CD14-positive monocyte (primary cell): ENCODE measurements at places on chromosomes 7 and 10. TPM values are rescaled to one million over a fixed set of nuclear protein-coding genes. Genes with fewer than 3 reads are reported as not detected.
A peak's percentile ranks its signal among the peaks of the same experiment; 100 is the strongest.

DNA sequence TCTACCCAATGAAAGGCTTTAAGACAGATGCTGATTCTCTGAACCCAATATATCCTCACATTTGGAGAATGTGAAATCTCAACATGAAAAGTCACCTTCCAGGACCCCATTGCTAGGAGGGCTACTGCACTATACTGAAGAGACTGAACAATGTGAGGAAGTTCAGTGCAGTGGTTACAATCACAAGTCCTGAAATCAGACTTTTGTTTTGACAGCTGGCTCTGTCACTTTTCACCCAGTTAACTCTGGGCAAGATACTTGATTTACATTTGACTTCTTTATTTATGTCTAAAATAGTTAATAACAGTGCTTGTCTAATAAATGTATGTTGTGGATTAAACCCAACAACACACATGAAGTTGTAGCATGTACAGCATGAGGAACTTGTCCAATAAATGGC, 14.8 kb upstream of the VWDE start:
- H3K27me3 ChIP-seq: no peaks in the 10 kb centered on the region
- no peak overlapping the region for H3K4me3 ChIP-seq
- no peaks in the 10 kb centered on the region for H3K36me3 ChIP-seq
- no peaks in the 10 kb centered on the region for H3K4me1 ChIP-seq
- DNase-seq: no peak

- H3K4me3 ChIP-seq: no peak overlapping the region
- H3K4me1 ChIP-seq: no peaks in the 10 kb centered on the region
- H3K27me3 ChIP-seq: no peaks in the 10 kb centered on the region
Observed at GRCh38 chr7:101964680-101965452, 147.4 kb downstream of the CUX1 start.

- H3K4me1 ChIP-seq: peaks cover 57% of the 10 kb centered on the region
- H3K27me3 ChIP-seq: peaks cover 31% of the 10 kb centered on the region
- H3K36me3 ChIP-seq: no peaks in the 10 kb centered on the region
- H3K27ac ChIP-seq: no peak overlapping the region
- DNase-seq: no peak
Observed at GRCh38 chr10:103854265-103854685, 1.1 kb downstream of the SH3PXD2A start.

DNA sequence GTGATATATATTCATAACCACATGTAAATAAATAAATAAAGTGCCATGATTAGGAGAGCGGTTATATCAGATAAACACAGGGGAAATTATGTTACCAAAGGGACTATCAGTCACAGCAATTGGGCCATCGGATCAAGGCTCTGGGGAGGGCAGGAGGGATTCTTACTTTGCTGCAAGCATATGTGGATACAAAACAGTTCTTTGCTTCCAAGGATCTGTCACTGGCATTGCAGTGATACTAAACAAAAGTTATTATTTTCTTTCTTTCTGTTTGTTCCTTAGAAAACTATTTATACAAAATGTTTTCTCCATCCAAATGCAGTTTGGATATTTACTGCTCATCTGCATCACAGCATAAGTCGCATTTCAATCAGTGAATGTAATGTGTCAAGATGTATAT, 188.4 kb upstream of the MGMT start:
- no peak overlapping the region for H3K4me3 ChIP-seq
- no peak overlapping the region for H3K27ac ChIP-seq
- no peaks in the 10 kb centered on the region for H3K4me1 ChIP-seq
- H3K27me3 ChIP-seq: no peaks in the 10 kb centered on the region

DNA sequence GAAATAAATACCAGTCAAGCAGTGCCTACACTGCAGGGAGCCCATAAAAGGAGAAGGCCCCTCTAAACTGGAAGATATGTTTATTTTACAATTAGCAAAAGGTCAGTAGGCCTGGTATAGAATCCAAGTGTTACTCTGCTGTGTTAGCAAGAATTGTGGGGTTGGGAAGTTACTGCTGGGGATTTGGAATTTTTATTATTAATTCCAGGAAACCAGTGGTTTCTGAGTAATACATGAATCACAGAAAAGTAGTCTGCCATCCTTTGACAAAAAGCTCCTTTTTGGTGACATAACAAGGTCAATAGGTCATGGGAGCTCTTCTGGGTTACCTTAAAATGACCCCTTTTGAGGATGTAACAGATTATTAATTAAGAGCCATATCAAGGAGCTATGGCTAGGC, 67.4 kb downstream of the ZNF92 start:
- no peak for DNase-seq
- H3K36me3 ChIP-seq: no peaks in the 10 kb centered on the region
- H3K4me1 ChIP-seq: no peaks in the 10 kb centered on the region
- H3K4me3 ChIP-seq: no peak overlapping the region

DNA sequence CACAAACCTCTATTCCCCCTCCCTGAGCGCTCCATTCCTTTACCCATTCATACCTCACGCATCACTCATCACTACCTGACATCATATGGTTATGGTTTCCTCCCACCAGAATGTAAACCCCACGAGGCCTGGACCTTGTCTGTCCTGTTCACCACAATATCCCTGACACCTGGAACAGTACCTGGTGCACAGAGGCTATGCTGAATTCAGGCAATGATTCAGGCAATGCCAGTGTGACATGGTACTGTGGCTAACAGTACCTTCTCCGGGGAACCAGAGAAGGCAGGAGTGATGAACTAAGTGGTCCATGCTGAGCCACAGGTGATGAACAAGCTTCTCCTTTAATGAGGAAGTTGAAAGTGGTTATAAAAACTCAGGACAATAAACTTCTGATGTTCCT, 202.5 kb upstream of the PLXNA4 start:
- H3K27ac ChIP-seq: no peak overlapping the region
- H3K4me3 ChIP-seq: no peak overlapping the region
- H3K36me3 ChIP-seq: peaks cover under 1% of the 10 kb centered on the region
- no peaks in the 10 kb centered on the region for H3K27me3 ChIP-seq

DNA sequence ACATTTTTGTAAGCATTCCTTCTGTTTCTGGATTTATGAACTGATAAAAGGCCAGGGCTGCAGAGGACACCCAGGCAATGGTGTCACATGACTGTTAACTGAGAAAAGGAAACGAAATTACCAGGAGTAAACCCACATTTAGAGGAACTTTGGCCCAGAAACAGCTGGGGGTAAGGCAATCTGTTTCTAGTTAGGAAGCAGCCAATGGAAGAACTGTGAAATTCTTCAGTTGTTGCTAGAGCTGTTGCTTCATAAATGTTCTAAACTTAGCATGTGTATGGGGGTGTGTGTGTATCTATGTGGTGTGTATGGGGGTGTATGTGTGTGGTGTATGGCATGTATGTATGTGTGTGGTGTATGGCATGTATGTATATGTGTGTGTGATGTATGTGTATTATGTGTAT, 11.8 kb upstream of the PDCD4 start:
- H3K36me3 ChIP-seq: no peaks in the 10 kb centered on the region
- peak; percentile 68 for DNase-seq
- peak overlapping the region; percentile 98 for H3K27ac ChIP-seq
- no peaks in the 10 kb centered on the region for H3K27me3 ChIP-seq

- no peak overlapping the region for H3K4me3 ChIP-seq
- no peaks in the 10 kb centered on the region for H3K36me3 ChIP-seq
- H3K4me1 ChIP-seq: no peaks in the 10 kb centered on the region
- no peak overlapping the region for H3K27ac ChIP-seq
- no peak for DNase-seq
Observed at GRCh38 chr7:50037086-50037485, 56.0 kb downstream of the ZPBP start.

- DNase-seq: no peak
- no peak overlapping the region for H3K4me3 ChIP-seq
- H3K36me3 ChIP-seq: peaks cover 78% of the 10 kb centered on the region
- no peak overlapping the region for H3K27ac ChIP-seq
- no peaks in the 10 kb centered on the region for H3K4me1 ChIP-seq
- H3K27me3 ChIP-seq: no peaks in the 10 kb centered on the region
Observed at GRCh38 chr10:95861386-95861785, 46.4 kb upstream of the CC2D2B start.

DNA sequence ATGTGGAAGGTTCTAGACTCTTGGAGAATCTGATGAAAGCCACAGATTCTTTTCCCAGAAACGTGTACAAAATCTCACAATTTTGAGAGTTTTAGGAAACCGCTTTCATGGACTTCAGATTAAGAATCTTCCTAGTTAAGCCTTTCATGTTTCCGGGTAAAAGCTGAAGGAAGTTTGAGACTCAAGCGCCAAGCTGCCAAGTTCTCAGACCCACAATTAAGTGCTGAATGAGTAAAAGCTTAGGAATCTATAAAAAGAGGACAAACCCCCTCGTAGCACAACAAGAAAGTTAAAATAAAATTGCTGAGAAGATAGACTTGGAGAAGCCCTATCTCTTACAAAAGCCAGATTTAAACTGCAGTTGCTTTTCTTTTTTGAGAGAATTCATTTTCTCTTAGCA, 99.6 kb downstream of the ST8SIA6 start:
- no peaks in the 10 kb centered on the region for H3K36me3 ChIP-seq
- H3K4me1 ChIP-seq: no peaks in the 10 kb centered on the region
- DNase-seq: no peak
- H3K27me3 ChIP-seq: no peaks in the 10 kb centered on the region
- no peak overlapping the region for H3K27ac ChIP-seq
- no peak overlapping the region for H3K4me3 ChIP-seq

- no peak for DNase-seq
- no peak overlapping the region for H3K4me3 ChIP-seq
- no peaks in the 10 kb centered on the region for H3K4me1 ChIP-seq
Observed at GRCh38 chr7:123352973-123353372, 153.2 kb upstream of the SLC13A1 start.

Gene MPP7
- 48.3 TPM for polyA plus RNA-seq
